ENCODE measurements at places on chromosomes 12 and 14.
A peak's percentile ranks its signal among the peaks of the same experiment; 100 is the strongest.

- DNase-seq: no peak
These were observed 70.9 kb downstream of the FERMT2 start for GRCh38 chr14:52879958-52880357.

DNA sequence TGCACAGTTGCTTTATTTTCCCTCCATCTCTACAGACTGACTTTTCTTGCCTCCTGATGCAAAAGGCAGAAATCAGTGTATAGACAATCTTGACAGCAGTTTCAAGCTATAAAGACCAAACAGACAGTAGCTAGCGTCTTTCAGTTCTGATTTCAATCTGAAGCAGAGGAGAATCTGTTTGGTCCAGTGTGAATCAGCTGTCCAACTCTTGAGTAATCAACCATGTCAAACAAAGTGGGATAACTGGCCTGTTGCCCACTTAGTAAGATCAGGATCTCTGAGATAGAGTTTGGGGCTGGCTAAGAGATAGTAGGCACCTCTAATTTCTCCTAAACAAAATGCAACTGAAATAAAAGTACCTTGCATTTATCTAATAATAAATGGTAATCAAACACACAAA, 797.4 kb upstream of the FBXO33 start:
- DNase-seq: no peak

DNA sequence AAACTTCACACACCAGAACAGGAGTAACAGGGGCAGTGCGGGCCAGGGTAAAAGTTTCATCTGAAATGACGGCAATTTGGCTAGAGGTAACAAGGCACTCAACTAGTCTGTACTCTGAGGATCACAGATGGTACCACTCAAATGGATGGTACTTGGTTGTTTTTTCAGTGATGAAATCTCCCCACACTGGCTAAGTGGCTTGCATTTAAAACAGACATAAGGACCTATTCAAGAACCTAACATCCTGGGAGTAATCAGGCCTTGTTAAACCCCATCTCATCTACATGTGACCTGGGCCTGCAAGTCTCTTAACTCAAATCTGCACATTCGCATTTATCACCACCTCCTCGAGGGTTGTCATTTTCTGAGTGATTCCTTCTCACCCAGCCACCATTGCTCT, 90.8 kb downstream of the PRKAB1 start:
- DNase-seq: no peak

DNA sequence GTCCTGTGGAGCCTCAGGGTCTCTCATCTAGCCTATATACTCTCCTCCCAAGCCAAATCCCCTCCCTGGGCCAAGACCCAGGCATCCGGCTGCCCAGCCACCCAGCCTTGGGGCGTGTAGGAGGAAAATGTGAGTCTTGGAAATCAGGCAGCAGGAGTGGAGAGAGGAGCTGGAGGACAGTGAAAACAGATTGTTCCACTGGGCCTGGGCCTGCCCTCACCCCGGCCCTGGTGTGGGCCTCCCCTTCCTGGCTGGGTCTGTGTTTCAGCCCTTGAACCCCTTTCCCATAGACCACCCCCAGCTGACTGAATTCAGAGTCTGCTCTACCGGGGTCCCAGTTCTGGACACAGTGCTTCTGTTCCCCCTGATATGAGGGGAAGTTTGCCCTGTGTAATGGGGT, 6.7 kb downstream of the ITGA5 start:
- DNase-seq: no peak

DNA sequence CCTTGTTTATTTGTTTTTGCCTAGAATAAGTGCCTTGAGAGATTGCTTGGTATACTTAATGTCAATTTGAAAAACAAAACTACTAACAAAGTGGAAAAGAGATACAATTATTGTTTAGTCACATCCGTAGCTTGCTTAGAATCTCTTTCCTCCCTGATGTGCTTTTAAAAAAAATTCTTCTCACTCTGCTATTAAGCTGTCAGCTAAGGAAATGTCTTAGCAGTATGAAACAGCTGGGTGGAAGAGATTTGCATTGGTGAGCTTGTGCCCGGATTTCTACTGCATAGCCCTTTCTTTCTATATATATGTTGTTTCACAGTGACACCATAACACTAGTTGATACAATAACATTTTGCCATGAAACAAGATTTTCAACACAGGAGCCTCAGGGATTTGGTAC, 229.4 kb upstream of the RGS6 start:
- DNase-seq: peak; percentile 40

DNA sequence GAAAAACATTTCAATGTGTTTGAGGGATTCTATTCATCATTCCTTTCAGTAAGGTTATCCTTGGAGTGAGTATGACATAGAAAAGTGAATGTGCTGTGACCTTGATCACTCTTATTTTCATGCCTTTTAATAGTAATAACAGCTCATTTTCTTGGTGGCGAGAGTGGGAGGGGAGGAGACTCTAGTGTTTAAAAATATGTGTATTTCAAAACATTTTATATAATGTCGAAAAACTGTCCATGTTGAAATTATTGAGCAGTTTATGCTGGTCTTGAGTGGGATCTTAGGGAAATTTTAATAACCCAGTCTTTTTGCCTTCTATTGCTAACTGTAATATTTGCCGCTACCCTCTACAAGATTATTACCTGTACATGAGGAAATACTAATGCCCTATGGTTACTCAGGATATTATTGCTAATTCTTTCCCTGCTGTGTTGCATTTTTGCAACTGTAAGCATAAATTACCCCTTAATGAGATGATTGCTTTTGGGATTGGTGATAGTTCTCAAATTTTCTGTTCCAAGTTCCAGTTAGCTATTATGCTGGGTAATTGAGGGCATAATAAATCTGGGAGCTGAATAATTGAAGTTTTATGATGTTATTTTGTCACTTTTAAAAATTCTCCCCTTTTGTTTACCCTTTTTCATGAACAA, 21.9 kb downstream of the ATF7IP start:
- DNase-seq: no peak

Data from D341Med (cell line).